ENCODE measurements at places on chromosomes 2 and 18. TPM values are rescaled to one million over a fixed set of nuclear protein-coding genes. Genes with fewer than 3 reads are reported as not detected.

DNA sequence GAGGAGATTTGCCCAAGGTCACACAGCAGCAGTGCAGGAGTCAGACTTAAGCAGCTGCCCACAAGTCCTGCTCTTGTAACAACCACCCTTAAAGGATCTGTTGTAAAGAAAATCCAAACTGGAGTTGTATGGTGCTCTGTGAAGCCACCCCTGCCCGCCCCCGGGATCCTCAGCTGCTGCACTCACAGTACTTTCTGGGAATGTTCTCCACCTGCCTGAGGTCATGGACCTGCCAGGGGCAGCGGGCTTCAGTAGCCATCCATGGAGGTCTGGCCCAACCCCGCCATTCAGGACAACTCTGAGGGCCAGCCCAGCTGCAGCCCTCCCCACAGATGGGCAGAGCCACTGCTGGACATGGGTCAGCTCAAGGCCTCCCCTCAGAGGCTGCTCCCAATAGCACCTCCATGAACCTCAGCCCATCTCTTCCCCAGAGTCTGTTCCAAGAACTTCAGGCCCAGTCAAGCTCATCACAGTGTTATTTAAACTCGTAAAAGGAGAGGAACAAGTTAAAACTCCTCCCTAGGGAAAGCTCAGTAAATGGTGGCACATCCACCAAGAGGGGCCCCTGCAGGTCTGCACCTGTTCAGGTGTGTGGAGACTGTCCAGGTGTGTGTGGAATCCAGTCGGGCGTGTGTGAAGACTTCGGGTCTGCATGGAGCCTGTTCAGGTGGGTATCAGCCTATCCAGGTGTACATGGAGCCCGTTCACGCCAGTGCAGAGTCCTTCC, 39.4 kb upstream of the GPC1 start:
- peaks cover 4% of the 10 kb centered on the region for H3K27me3 ChIP-seq
- no peak overlapping the region for H3K4me3 ChIP-seq
- no peak for DNase-seq
- no peak overlapping the region for H3K27ac ChIP-seq

DNA sequence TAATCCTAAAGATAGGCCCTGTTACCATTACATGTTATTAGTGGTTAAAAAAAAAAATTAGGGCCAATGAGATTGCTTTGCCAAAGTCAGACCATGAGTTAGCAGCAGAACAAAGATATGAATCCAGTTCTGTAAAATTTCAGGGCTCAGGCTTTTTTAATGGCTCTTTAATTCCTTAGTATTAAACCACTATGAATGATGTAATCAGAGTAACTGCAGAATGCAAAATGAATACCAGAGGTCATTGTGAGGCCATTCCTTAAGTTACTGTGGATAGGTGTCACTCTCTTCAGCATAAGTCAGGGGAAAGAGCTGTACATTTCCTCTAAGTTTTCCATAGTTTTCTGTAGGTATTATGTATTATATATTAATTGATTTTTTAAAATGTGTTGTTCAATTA, 42.2 kb upstream of the TBR1 start:
- H3K36me3 ChIP-seq = no peaks in the 10 kb centered on the region
- no peak overlapping the region for H3K4me3 ChIP-seq
- no peaks in the 10 kb centered on the region for H3K27me3 ChIP-seq
- DNase-seq = no peak
- H3K27ac ChIP-seq = no peak overlapping the region

Gene SERPINB7
- total RNA-seq = not detected

DNA sequence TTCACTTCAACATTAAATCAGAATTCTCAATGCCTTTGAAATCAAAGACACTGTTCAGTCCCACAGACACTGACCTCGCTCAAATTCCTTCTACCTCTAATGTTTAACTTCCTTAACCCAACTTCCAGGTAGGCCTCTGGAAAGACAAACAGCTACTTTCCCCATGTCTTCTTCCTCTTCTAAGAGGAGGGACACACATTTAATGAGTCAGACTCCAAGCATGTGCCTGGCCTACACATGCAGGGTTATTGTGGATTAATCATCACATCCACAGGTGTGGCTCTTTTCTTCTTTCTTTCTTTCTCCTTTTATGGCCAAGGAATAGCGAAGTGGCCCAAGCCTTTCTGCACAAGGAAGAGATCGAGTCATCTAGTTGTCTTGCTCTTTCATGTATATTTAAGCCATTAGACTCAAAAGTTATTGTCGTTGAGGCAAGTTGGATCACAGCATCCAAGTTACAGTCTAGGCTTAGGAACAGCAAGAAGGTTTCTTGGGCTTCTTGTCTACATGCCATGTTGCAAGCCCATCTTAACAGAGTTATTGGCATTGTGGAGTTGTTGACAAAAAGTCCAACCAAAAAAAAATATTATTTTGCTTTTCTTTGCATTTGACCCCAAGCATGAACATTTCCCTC, 387.8 kb downstream of the IRS1 start:
- DNase-seq = no peak
- no peaks in the 10 kb centered on the region for H3K36me3 ChIP-seq
- H3K27me3 ChIP-seq = no peaks in the 10 kb centered on the region

Gene GNLY
- not detected for total RNA-seq

Gene POTEC
- not detected for total RNA-seq

Gene CIDEA
- total RNA-seq = not detected

GRCh38 chr2:11805024-11805423, 58.6 kb downstream of the LPIN1 start:
- no peak overlapping the region for H3K4me3 ChIP-seq
- H3K27ac ChIP-seq = no peak overlapping the region
- H3K27me3 ChIP-seq = peaks cover 5% of the 10 kb centered on the region

GRCh38 chr2:30763151-30763660, 44.0 kb downstream of the CAPN13 start:
- peaks cover under 1% of the 10 kb centered on the region for H3K4me1 ChIP-seq
- H3K27ac ChIP-seq = no peak overlapping the region
- DNase-seq = no peak
- no peak overlapping the region for H3K4me3 ChIP-seq
- peaks cover 3% of the 10 kb centered on the region for H3K36me3 ChIP-seq

Gene TFPI
- total RNA-seq = 0.59 TPM

DNA sequence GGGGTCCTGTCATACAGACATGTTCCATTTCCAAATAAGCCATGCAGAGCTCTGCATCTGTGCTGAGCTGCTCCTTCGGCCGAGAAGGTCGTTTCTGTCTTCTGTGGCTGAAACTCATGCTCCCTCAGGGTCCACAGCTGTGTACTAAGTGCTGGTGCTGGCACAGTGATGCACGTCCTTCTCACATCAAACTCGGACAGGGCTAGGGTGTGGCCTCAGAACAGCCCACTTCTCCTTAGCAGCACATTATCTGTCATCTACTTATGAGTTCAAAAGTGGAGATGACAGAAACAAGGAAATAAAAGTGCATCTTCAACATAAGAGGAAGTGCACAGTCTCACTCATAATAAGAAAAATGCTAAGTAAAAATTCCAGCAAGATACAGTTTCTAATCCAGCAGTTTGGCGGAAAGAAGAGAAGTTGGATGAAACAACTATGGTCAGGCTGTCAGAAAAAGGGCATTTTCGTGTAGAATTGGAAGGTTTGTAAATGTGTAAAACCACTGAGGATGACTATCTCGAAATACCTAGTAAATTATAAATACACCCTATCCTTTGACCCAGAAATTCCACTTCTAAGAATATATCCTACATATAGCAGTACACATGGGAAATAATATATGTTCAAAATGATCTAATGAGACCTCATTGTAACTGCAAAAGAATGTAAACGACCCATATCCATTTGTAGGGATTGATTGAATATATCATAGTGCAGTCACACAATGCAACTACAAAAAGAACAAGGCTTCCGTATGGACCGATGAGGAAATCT, 53.7 kb upstream of the APCDD1 start:
- H3K4me3 ChIP-seq = peak overlapping the region; percentile 13
- peaks cover 42% of the 10 kb centered on the region for H3K4me1 ChIP-seq
- H3K27me3 ChIP-seq = peaks cover 5% of the 10 kb centered on the region
- DNase-seq = no peak
- H3K27ac ChIP-seq = peak overlapping the region; percentile 41
- H3K36me3 ChIP-seq = no peaks in the 10 kb centered on the region

Gene DTYMK
- 32.8 TPM for total RNA-seq

DNA sequence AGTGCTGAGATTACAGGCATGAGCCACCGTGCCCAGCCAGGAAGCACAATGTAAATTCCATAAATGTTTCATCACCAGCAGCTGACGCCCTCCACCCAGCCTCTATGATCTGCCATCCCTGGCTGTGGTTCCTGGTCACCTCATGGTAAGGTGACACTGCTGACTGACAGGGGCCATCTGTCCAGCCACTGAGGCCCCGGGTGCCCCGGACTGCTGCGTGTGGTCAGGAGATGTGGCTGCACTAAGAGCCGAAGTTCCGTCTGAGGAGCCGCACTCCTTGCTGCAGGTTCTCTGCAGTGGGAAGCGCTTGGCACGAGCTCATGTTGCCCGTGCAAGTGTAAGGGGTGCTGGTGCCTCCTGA, 10.9 kb downstream of the NTSR2 start:
- DNase-seq = no peak
- no peak overlapping the region for H3K27ac ChIP-seq
- peaks cover 14% of the 10 kb centered on the region for H3K36me3 ChIP-seq
- no peaks in the 10 kb centered on the region for H3K27me3 ChIP-seq
- no peak overlapping the region for H3K4me3 ChIP-seq
- H3K4me1 ChIP-seq = no peaks in the 10 kb centered on the region

- peaks cover 8% of the 10 kb centered on the region for H3K27me3 ChIP-seq
- DNase-seq = peak; percentile 15
- H3K36me3 ChIP-seq = peaks cover 5% of the 10 kb centered on the region
- no peak overlapping the region for H3K4me3 ChIP-seq
Observed at GRCh38 chr18:48813833-48814489, 136.8 kb downstream of the SMAD7 start.

DNA sequence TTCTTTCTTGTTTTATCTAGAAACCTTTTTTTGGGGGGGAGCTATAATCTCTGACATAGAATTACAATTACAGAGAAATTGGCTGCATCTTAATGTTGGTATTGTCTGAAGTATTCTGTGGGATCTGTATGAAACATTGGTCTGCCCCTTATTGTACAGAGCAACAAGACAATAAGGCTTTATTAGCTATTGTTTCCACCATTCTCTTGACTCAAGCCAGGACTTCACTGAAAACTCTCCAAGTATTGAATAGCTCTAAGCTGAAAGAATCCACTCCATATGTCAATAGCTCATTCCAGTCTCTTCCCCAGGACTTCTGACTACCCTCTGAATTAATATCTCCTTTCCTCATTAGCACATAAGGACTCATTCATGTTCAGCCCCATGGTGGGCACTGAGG, 77.8 kb downstream of the RHBDD1 start:
- DNase-seq = no peak
- no peaks in the 10 kb centered on the region for H3K36me3 ChIP-seq
- no peaks in the 10 kb centered on the region for H3K27me3 ChIP-seq
- H3K4me1 ChIP-seq = no peaks in the 10 kb centered on the region

GRCh38 chr2:105327690-105328089, 1.8 kb downstream of the TGFBRAP1 start:
- H3K4me1 ChIP-seq = peaks cover 9% of the 10 kb centered on the region
- H3K27ac ChIP-seq = no peak overlapping the region
- no peaks in the 10 kb centered on the region for H3K36me3 ChIP-seq
- peaks cover 1% of the 10 kb centered on the region for H3K27me3 ChIP-seq

Gene PRSS56
- not detected for total RNA-seq

- no peak overlapping the region for H3K4me3 ChIP-seq
- H3K27me3 ChIP-seq = no peaks in the 10 kb centered on the region
- peak; percentile 36 for DNase-seq
- H3K27ac ChIP-seq = peak overlapping the region; percentile 74
Observed at GRCh38 chr2:117935456-117935855, 78.4 kb downstream of the CCDC93 start.

DNA sequence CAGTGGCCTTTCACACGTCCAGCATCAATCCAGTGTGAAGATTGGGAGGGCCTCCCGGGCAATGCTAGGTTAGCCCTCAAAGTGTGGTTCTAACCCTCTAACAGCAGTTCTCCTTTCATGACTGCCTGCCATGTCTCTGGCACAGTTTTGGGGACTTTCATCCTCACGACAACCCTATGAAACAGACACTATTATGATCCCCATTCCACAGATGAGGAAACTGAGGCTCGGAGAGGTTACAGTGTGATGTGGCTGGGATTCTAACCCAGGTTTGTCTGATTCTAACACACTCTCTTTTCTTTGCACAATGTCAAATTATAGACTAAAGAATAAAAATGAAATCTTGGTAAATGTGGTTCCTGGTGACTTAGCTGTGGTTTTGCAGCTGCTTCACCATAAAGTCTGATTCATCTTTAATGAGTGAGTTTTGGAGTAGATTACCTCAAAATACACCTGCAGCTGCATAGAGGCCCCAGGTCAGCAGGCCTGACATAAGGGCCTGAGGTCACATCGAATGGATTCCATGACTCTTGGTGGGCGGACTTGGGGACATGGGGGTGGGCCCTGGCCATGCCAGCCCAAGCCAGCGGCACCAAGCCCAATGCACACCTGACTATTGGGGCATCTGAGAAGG, 214.4 kb downstream of the GLI2 start:
- no peak overlapping the region for H3K27ac ChIP-seq
- H3K36me3 ChIP-seq = no peaks in the 10 kb centered on the region
- H3K4me3 ChIP-seq = no peak overlapping the region
- H3K4me1 ChIP-seq = peaks cover 4% of the 10 kb centered on the region
- DNase-seq = no peak

DNA sequence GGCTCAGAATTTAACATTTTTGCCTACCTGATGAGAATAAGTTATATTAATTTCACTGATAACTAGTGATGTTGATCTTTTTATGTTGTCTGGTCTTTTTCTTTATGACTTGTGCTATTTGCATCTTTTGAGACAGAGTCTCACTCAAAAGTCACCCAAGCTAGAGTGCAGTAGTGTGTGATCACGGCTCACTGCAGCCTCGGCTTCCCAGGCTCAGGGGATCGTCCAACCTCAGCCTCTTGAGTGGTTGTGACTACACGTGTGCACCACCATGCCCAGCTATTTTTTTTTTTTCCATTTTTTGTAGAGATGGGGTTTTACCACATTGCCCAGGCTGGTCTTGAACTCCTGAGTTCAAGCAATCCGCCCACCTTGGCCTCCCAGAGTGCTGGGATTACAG, 7.5 kb downstream of the SMCHD1 start:
- H3K27me3 ChIP-seq = no peaks in the 10 kb centered on the region
- H3K4me1 ChIP-seq = no peaks in the 10 kb centered on the region
- no peak for DNase-seq
- H3K4me3 ChIP-seq = no peak overlapping the region

DNA sequence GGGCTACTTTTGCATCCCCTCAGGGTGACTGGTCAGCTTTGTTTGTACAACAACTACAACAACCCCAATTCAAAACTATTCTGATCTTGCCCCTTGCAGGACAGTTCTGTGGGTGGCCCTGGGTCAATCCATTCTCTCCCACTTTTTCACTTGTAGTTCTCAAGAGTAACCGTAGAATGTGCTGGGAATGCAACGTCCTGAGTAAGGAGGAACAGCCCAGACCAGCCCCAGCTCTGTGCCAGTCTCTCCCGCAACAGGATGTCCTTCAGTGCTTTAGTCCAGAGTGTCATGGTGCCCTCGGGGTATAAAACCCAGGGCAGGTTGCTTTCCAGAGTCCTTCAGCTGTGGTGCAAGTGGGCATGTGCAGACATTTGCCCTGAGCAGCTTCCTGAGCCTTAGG, 22.1 kb upstream of the TEX51 start:
- DNase-seq = no peak
- H3K36me3 ChIP-seq = peaks cover 16% of the 10 kb centered on the region
- no peak overlapping the region for H3K27ac ChIP-seq
- H3K4me3 ChIP-seq = no peak overlapping the region
- no peaks in the 10 kb centered on the region for H3K4me1 ChIP-seq

GRCh38 chr18:78069784-78070664, 820.4 kb downstream of the GALR1 start:
- H3K27ac ChIP-seq = no peak overlapping the region
- H3K27me3 ChIP-seq = no peaks in the 10 kb centered on the region
- no peaks in the 10 kb centered on the region for H3K36me3 ChIP-seq
- H3K4me1 ChIP-seq = peaks cover 19% of the 10 kb centered on the region
- peak; percentile 33 for DNase-seq

Gene UGT1A3
- total RNA-seq = not detected
